Omental fat pad (tissue), 4 donors: ENCODE measurements at places on chromosomes 3 and 15.

DNA sequence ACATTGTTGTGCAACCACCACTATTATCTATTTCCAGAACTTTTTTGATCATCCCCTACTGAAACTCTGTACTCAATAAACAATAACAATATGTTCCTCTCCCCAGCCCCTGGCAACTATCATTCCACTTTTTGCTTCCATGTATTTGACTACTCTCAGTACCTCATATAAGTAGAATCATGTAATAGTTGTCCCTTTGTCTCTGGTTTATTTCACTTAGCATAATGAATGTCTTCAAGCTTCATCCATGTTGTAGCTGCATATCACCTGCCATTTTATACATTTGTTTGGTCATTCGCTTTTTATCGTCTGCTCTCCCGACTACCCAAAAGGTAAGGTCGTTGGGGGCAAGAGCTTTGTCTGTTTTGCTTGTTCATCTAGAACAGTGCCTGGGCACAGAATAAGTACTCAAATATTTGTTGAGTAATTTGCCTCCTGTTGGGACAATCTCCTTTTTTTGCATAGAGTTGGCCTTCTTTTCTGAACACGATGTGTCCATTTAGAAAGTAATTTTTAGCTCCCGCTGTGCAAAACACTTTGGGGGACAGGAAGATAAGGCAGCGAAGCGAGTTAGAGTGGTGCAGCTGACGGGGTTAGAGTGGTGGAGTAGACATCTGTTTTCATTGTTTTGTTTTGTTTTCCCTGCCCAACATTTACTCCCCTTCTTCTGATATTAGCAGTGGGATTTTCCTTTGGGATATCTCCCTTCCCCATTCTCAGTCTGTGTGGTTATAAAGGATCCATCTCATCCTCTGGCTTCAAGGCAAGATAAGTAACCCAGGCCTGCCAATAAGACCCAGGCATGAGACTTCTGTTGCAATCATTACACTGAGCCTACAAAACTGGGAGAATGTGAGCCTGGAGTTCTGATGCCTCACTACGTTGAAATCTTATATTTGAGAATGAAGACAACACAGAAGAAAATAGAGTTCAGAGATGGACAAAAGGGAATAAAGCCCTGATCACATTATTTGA lies 83.4 kb upstream of the RNU6-1 start:
- DNase-seq, result no peak

- no peak for DNase-seq
These were observed 33.0 kb downstream of the RBPMS2 start for GRCh38 chr15:64742385-64742784.

GRCh38 chr3:153315781-153316180 lies 153.8 kb downstream of the RAP2B start:
- DNase-seq, result no peak

DNA sequence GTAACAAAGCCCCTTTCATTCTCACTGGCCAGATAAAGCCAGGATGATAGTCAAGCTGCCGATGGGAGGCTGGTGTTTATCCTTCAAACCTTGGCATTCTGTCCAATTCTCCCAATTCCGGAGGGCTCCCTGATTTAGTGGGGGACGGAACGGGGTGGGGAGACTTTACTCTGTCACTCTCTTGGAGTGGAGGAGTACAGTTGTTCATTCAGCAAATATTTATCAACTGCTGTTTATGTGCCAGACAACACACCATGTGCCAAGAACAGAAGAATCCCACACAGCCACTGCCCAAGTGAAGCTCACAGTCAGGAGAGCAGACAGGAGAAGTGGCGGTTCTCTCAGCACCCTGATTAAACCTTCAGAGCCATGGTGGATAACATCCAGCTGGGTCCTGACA lies 63.3 kb downstream of the WNT5A start:
- DNase-seq, result no peak

DNA sequence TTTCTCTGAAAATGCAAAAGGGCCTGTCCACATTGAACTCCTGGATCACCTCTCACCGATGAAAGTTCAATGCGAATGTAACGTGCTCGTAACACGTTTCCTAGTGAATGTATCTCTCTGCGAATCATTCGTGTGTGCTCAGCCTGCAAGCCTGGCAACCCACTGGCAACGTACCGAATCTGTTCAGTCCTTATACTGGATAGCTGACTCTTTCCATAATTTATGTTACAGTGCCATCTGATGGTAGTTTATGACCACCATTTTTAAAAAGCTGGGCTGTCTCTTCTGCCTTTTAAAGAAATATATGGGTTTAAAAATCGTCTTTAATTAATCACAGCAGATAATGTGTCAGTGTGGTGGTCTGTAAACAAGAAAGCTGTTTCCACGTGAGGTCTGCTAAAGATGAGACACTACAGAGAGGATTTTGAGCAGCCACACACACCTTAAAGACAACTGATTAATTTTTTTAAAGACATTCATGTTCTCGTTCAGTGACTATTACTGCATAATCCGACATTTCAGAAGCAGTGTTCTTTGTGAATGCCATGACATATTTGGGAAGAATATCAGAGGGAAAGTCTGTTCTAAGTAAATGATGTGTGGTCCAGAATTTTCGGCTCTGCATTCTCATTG lies 69.4 kb upstream of the FOXP1 start:
- no peak for DNase-seq

GRCh38 chr3:178082326-178082906 lies 453.8 kb upstream of the KCNMB2 start:
- DNase-seq, result no peak

GRCh38 chr3:169122416-169122815 lies 541.1 kb downstream of the MECOM start:
- no peak for DNase-seq

DNA sequence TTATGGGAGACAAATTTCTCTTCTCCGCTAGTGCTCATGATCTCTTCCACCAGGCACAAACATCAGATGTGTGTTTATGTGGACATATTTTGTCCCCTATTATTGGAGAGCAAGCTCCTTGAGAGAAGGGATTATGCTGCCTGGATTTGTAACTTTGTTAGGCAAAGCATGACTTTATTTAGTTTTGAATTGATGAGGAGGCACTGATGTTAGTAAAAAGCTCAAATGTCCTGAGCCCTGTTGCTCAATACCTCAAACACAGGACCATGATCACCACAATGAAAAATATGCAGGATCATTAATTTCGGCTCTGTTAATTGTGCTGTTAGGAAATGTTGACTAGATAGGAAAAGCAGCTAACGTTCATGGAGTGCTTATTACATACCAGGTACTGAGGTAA lies 29.1 kb downstream of the SCG5 start:
- no peak for DNase-seq
